ENCODE measurements at places on chromosomes 4 and X.

- DNase-seq = no peak
Observed at GRCh38 chrX:2719774-2720447, 28.8 kb downstream of the CD99 start.

DNA sequence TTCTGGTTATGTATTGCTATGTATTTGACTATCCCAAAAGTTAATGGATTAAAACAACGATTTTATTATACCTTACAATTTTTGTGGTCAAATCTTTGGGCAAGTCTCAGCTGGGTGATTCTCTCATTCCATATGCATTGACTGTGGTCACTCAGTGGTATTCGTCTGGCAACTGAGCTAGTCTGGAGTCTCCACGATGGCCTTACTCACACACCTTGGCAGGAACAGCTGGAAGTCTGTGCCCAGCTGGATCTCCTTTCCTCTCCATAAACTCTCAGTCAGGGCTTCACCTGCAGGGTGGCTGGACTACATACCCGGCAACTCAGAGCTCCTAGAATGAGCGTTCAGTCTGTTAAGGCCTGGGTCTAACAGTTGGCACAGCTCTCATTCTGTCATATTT is 141.1 kb upstream of the WDFY3 start:
- DNase-seq = no peak

- no peak for DNase-seq
Observed at GRCh38 chr4:52266537-52267137, 215.5 kb downstream of the SPATA18 start.

GRCh38 chrX:127621780-127622179 is 430.4 kb downstream of the ACTRT1 start:
- no peak for DNase-seq

DNA sequence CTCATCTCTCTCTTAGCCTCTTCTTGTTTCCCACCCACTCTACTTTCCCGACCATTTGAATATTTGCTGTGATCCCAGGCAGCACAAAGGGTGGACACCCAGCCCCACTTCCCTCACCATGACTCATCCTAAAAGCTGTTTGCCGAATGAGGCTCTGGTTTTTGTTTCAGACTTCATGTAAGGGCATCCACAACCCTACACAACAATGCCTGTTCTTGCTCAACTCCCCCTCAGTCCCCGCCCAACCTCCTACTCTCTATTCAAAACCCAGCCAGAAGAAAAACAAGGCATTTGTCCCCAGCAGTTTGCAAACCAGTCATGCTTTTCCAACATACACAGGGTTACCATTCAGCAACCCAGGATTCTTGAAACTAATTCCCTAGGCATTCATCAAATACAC is 516.5 kb upstream of the CNKSR2 start:
- DNase-seq = no peak

- DNase-seq = no peak
Observed at GRCh38 chr4:36207831-36208520, 36.3 kb downstream of the ARAP2 start.

- no peak for DNase-seq
Observed at GRCh38 chrX:118189628-118190027, 73.0 kb upstream of the KLHL13 start.

- no peak for DNase-seq
Observed at GRCh38 chrX:148270499-148270898, 229.9 kb upstream of the AFF2 start.

DNA sequence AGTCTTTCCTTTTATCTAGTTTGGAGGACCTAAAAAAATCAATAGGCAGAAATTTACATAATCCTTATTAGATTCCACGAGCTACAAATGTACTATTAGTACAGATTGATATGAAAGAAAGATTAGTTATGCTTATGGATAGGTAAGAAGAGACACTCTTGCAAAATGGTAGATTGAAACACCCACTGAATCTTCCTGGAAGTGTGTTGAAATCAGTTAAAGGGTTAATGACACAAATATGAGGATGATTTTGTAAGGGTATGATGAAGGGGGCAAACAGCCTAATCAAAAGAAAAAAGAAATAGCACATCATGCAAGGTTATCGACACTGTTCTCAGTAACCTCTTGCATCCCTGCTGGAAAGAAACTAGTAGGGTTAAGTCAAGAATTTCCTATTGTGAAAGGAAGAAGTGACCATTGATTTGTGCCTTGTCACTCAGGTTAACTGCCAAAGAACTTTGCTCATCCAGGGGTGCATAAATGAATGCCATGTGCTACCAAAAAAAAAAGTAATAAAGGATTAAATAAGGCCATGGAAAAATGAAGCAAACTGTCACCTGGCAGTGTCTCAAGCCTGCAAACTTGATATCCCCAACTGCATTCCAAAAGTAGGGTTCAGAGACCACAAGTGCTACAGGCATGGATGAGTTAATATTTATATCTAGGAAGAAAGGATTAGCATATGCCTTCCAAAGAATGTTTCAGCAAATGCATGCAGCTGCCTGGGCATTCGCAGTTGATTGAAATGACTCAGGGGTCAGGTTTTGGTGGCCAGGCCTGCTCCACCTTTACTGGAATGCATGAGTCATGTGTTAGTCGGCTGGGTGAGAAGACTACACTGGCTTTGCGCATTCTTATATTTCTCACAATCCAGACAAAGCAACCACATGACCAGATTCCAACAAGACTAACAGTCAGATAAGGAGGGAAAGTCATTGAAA is 78.3 kb upstream of the ATXN3L start:
- DNase-seq = no peak

DNA sequence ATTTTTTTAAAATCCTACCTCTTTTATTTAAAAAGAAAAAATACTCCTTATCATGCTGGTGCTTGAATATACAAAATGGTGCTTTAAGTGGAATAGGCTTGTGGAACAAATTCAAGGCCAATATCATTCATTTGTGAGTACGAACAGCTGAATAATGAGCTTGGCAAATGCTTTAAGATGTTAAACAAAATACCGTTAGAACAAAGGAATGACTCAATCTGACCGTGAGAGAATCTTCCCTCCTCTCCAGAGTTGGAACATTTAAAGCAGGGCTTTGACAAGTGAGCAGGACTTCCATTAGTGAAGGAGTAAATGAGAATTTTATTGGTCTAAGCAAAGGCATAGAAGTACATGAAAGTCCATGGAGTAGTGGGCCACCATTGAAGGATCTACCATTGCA is 74.5 kb downstream of the DCLK2 start:
- no peak for DNase-seq

- no peak for DNase-seq
Observed at GRCh38 chr4:141576585-141577110, 59.7 kb upstream of the IL15 start.

DNA sequence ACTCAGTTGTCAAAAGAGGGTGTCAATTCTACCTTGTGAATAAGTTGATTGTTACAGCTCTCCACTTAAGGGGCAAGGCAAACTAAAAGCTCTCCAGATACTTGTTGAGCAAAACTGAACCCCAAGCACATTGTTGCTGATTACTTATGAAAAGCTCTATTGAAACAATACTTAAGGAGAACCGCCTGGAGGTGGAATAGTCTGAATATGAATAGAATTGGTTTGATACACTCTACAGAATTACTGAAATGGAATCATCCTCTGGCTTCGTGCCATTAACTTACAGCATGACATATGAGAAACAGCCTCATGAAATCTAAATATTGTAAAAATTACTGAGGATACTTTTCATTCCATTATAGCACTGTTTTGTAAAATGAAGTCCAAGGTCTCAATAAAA is 127.0 kb upstream of the SH3RF1 start:
- no peak for DNase-seq

- DNase-seq = no peak
Observed at GRCh38 chrX:143094417-143095023, 68.8 kb downstream of the SPANXN4 start.

GRCh38 chr4:16692961-16693506 is 205.4 kb downstream of the LDB2 start:
- DNase-seq = no peak
